Glomerular endothelial cell (primary cell): ENCODE measurements at places on chromosomes 6 and 20. TPM values are rescaled to one million over a fixed set of nuclear protein-coding genes. Genes with fewer than 3 reads are reported as not detected.

DNA sequence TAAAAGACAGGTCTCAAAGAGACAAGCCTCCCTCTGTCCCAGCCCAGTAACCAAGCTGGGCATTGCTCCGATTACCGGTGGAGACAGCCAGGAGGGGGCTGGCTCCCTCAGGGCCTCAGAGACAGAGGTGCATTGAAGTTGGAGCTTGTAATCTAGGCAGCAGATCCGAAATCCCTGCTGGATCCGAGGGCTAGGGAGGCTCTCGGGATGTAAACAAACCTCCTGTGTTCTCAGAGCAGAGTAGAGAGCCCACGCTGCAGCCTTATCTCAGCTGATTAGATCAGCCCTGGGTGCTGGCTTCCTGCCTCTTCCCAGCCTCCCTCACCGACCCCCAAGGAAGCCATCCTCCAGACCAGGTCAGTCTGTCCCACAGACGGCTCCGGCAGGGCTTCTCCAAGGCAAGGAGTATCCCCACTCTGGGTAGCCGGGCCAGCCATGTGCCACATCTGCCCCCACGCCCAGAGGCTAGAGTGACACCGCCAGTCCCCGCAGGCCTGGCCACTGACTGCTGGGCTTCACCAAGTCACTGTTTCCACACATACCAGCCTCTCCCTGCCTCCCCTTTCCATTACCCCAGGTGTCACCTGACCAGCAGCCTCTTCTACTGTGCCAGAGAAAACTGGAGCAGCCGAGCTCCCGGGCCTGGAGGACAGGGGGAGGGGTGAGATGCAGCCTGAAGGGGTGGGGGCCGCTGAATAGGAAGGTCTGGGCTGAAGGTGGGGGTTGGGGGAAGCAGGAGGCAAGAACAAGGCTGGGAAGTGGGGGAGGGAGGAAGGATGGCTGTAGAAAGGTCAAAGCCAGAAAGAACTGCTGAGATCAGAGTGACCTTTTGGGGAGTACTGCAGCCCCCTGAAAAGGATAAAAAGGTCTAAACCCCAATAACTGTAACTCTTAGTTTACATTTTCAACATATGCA, 6.0 kb downstream of the SDC4 start:
- DNase-seq: no peak

DNA sequence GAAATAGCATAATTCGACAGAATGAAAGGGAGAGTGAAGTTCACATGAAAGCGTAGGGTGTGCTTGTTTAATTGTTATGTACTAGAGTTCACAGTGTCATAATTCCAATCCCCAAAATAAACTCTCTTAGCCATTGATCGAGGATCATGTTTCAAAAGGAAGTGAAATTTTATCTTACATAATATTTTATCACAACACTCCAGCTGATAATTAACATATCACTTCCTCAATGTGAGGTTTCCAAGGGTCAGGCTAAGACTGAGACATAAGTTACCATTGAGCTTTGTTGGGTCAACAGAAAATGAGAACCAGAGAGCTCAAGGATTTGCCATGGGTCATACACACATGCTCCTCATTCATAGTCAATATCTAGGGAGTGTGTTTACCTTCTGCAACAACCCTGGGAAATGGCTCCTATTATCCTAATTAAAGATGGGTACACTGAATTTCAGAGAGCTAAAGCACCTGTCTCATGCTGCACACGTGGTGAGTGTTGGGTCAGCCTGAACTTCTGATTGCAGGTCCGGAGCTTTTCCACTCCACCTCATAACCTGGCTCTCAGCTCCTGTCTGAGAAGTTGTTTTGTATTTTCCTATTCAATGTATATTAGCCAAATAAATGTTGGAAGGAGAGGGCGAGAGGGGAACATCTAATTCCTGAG, 3.0 kb downstream of the GSTA2 start:
- DNase-seq: no peak

DNA sequence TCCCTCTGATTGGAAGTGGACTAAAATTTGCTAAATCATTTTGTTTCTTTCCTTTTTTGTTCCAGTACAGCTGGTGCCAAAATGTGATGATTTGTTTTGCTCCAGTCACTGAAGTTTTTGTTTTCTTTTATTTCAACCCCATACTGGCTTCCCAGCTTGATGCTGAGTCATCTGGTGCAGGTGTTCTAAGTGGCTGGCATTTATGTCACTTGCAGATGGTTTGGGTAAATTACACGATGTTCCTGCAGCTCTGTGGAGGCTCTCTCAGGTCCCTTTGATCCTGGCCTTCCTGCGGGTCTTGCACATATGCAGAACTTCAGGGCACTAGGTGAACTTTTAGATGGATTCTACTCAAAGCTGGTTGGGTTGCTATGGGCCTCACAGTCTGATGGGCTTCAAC, 577.7 kb downstream of the HAO1 start:
- no peak for DNase-seq

MYCT1 gene
- 112 and 156 TPM in 2 replicates for total RNA-seq

DNA sequence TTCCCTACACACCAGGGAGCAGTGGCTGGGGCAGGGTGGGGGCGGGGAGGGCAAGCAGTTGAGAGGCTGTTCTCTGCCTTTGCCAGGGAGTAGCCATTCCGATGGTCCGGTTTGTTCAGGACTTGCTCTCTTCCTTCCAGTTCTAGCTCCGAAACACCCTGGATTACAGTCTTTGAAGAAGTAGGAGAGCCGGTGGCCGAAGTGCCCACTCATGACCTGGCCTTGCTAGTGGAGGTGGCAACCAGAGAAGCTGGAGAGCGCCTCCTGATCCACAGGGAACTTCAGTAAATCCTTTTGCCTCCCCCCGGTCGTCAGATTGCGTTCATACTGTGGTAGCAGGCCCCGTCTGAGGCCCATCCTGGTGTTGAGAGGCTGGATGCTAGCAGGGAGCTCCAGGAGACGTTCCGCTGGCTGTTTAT, 92.8 kb downstream of the ARID1B start:
- DNase-seq: no peak

NKAPL gene
- 0.99 and 2.8 TPM in 2 replicates for total RNA-seq

GRCh38 chr6:101118136-101118396, 236.9 kb upstream of the ASCC3 start:
- DNase-seq: no peak

GRCh38 chr6:6884193-6884627, 223.6 kb upstream of the RREB1 start:
- DNase-seq: no peak

DNA sequence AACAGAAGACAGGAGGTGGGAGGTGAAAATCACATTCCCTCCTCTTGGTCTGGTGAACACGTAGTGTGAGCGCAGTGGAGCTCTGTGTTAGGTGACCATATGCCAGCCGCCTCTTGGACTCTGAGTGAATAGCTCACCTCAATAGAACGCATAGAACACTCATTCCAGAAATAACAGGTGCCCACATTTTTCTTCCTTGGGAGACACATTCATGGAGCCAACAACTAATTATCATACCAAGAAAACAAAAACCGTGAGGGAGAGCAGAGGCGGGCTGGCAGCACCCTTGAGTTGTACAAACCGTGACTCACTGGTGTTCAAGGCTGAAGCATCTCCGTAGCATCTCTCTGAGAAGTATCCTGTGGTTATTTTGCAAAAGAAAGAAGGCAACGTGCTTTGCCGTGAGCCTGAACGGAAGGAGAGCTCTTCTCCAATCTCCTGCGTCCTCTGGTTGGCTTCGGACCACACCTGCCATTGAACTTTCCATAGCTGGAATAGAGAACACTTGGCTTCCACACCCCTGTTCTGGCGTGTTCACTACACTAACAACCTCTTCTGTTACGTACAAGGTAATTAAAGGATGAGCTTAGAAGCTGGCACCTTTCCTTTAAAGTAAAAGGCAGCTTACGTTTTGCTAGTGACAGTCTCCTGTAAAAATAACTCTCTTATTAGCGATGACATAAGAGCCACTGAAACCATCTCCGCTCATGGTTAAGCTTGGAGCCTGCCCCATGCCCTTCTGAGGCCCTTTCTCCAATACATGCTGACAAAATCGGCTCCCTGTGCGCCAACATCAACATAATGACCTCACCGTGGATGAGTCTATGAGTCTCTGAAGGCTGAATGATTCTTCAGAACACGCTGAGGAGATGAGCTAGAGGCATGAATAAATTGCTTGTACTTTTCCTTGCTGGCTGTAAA, 30.2 kb upstream of the SGK1 start:
- no peak for DNase-seq

DNA sequence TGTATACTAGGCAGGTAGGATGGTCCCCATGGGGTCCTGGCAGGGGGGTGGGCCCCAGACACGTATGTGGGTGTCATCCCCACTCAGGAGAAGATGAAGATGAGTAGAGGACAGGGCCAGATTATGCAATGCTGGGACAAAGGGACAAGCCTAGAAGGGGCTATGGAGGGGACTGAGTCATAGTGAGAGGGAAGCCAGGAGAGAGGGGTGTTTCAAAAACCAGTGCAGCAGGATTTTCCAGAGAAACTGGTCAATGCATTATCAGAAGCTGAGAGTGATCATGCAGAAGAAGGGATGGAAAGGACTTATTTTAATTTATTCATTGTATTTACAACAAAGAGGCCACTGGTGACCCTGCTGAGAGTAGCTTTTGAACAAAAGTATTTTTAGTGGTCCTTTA, 74.0 kb downstream of the PPP1R3G start:
- DNase-seq: no peak

TFAP2D gene
- total RNA-seq: not detected in 2 replicates

KCNB1 gene
- not detected in 2 replicates for total RNA-seq

BANF2 gene
- total RNA-seq: not detected in 2 replicates

CRIP3 gene
- not detected in 2 replicates for total RNA-seq

DNA sequence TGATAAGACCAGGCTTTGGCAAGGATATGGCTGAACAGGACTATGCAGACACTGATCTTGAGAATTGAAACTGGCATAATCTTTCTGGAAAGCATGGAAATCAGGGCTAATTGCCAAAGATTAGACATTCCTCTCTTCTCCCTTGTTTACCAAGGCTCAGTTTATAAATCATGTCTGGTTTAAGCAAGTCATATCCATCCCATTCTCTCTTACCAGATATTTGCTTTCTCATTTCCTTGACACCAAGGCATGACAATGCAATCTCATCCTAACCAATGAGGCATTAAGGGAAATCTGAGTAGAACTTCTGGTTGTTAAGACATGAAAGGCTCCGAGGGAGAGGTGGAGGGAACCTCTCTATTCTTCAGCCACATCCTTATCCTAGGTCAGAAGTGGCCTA, 110.3 kb upstream of the CEP85L start:
- no peak for DNase-seq

GRCh38 chr20:52540509-52540908, 348.9 kb upstream of the ZFP64 start:
- DNase-seq: no peak

DNA sequence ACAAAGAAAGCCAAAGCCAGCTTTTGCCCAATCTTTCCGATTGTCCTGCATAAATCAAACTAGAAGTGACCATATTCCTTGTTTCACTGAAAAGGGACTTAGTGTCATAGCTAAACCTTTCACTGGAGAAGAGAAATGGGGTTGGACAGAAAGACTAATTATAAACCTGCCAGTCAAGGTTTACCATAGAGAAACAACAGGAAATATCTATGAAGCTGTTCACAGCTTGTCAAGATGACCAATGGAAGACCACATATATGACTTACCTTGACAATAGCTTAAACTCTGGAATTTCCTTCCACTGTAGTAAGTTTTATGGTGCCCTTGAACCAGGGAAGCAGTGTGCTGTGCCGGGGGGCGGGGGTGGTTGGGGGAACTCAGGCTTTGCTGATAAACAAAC, 107.7 kb upstream of the PHACTR1 start:
- no peak for DNase-seq

PLEKHG1 gene
- 104 and 203 TPM in 2 replicates for total RNA-seq

DNA sequence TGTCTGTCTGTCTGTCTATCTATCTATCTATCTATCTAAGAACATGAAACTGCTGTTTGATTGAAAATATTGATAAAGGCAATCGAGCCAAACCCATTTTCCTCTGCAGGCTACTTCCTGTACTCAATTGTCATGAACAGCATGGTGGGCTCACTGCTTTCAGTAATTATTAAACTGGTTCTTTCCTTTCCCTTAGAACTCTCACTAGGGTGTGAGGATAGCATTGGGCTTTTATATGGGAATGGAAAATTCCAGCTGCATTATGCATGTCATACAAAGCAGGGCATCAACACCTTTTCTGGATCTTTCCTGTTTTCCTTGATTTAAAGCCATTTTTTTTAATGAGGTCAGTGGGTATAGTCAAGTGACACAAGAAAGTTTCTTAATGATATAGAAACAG, 161.0 kb upstream of the SYNCRIP start:
- no peak for DNase-seq

FBXO9 gene
- total RNA-seq: 21.0 and 28.2 TPM in 2 replicates

ID4 gene
- total RNA-seq: 0.24 and 1.1 TPM in 2 replicates

SMLR1 gene
- not detected in 2 replicates for total RNA-seq

CLPSL1 gene
- total RNA-seq: not detected in 2 replicates

DNA sequence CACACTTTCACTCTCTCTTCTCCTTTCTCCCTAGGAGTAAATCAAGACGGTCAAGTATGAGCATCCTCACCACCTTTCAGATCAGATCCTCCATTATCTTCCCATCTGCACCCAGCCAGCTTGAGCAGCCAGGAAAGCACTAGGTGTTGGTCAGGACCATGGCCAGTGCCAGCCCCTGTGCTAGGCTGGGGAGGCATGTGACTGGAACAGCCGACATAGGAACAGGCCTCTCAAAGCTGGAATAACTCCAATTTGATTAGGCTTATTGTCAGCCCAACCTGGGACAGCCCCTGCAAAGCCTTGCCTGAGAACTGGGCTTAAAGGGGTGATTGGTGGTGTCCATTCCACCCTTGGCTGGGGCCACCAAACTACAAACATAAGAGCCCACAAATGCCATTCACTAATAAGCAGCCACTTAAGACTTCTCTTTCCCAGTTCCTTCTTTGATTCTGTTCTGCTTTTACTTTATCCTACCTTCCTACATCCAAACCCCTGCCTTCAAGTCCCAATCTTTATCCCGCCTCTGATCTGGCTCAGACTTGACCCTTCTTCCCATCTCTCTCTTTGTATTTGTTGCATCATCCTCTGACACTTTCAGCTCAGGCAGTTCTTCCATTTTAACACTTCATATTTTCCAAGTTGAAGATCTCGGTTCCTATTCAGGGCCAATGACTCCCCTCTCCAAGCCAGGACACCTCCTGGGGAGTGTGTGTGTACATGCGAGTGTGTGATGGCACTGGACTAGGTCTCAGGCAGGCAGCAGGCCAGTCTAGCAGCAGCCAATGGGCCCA, 4.5 kb upstream of the TREM2 start:
- DNase-seq: no peak

- DNase-seq: no peak
Measured at GRCh38 chr6:128521282-128521632, 858 bp upstream of the PTPRK start.

GRCh38 chr6:147909640-147910039, 401.1 kb downstream of the SAMD5 start:
- DNase-seq: no peak

GRCh38 chr6:156741287-156742073, 35.7 kb upstream of the ARID1B start:
- no peak for DNase-seq

SOBP gene
- total RNA-seq: 2.1 and 2.3 TPM in 2 replicates

- DNase-seq: no peak
Measured at GRCh38 chr20:40575851-40576250, 113.2 kb downstream of the MAFB start.

- no peak for DNase-seq
Measured at GRCh38 chr20:21518292-21518991, 4.6 kb upstream of the NKX2-2 start.

CALHM5 gene
- 4.8 and 5.5 TPM in 2 replicates for total RNA-seq
